ENCODE measurements at places on chromosomes 16 and 17. TPM values are rescaled to one million over a fixed set of nuclear protein-coding genes. Genes with fewer than 3 reads are reported as not detected.

DNA sequence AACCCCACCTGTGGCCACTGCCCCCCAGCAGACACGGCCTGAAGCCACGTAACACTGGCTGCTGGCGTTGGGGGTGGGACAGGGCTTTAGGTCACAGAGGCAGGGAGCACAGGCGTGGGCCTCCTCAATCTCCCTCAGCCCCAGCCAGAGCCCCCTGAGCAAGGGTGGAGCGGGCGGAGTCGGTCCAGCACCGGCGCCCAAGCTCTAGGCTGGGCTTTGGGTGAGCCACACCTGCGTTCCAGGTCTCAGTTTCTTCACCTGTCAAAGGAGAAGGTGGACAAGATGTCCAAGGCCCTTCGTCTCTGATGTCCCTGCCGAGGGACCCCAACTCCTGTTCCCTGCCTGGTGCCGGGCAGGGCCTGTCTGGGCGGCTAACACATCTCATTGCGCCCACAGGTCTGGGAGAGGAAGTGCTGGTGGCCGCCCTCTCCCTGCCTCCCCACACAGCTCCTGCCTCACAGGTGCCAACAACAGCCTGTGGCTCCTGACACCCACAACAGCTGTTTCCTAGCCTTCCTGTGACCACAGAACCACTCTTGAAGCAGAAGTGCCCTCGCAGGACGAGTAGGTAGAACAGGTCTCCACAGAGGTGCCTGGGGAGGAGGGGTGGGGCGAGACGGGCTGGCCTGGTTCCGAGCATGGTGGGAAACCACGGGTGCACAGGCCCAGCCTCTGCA, 12.0 kb downstream of the FAM83G start:
- DNase-seq = no peak

GRCh38 chr17:43637563-43638323, 24.0 kb downstream of the MEOX1 start:
- DNase-seq = no peak

GRCh38 chr17:28334666-28335200, 539 bp downstream of the IFT20 start:
- no peak for DNase-seq

DNA sequence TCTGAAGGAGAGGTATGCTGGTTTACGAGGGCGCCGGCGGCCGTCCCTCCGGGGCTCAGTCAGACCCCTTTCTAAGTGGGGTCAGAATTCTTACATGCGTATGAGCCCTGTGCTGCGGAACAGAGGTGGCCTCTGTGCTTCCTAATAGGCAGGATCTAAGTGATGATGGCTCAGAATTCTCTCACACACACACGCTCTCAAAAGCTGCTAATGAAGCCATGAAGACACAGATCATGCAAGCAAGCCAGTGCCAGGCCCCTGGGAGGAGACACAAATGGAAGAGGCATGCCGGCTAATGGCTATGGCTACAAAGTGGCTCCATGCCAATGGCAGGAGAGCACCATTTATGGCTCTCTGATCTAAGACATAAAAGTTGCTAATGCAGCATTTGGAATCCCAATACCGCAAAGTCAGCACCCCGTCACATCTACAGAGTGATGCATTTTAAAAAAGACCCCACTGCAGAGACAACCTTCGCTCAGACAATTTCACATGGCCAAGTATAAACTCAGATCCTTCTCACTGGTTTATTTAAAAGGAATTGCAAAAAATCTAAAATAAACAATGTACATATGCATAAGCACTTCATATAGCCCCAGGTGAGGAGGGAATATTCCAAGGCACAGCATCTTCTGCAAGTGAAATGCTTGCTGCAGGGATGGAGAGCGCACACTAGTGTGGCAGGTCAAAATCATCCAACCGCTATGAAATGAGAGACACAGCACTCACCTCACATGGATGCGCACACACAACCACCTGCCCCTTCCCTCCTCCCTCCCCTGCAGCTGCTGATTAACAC, 24.5 kb downstream of the NPLOC4 start:
- no peak for DNase-seq

GRCh38 chr17:5434984-5435383, 4.0 kb downstream of the C1QBP start:
- DNase-seq = no peak

GRCh38 chr16:54121539-54122295, 164.9 kb downstream of the IRX3 start:
- no peak for DNase-seq

MARVELD3 gene
- total RNA-seq = 50.8 TPM

SRCIN1 gene
- total RNA-seq = 4.9 TPM
